IMR-90 (cell line): ENCODE measurements at places on chromosomes 7 and 10.

DNA sequence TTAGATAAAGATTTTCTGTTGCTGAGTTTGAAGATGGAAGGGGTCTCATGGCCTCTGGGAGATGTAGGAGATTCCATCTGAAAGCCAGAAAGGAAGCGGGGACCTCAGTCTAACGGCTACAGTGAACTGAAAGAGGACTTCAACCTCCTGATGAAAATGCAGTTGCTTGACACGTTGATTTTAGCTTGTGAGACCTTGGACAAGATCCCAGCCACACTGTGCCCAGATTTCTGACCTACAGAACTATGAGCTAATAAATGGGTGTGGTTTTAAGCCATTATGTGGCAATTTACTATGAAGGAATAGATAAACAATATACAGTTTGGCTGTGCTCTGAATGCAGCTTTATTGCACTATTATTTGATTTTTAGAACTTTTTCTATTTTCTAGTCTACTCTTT is 342.3 kb upstream of the SEMA3D start:
- DNase-seq = peak; percentile 44

GRCh38 chr10:126268013-126268920 is 120.0 kb downstream of the ADAM12 start:
- DNase-seq = peak; percentile 8

GRCh38 chr10:132716691-132717490 is 69.1 kb downstream of the NKX6-2 start:
- DNase-seq = no peak

DNA sequence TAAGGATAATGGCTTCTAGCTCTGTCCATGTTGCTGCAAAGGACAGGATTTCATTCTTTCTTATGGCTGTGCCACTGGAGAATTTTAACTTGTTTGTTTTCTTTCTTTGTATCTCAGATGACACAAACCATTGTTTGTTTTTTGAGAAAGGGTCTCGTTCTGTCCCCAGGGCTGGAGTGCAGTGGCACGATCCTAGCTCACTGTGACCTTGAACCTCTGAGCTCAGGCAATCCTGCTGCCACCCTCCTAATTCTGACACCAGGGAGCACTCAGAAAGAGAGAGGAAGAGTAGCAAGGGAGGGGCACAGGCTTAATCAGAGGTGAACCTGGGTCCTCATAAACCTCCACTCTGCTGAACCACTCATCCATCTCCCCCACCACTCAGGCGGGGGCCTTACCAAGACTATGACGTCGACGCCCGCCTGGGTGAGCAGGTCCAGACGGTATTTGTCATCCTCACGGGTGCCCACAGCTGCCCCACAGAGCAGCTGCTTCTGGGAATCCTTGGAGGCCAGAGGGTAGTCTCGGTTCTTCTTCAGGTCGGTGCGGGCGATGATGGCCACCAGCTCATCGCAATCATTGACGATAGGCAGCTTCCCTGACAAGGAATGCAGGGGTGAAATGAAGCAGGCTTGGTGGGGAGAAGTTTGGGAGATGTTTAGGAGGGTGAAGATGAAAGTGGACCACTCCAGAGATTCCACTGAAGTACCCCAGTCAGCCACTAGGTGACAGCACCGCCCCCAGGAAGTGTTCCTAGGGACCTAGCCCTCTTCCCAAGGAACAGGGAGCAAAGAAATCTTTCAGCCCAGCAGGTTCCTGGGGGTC is 11.6 kb downstream of the IMPDH1 start:
- DNase-seq = peak; percentile 41

- no peak for DNase-seq
These were observed 76.0 kb upstream of the NKX6-2 start for GRCh38 chr10:132861884-132862461.

GRCh38 chr10:13784067-13784466 is 197.3 kb downstream of the PRPF18 start:
- DNase-seq = peak; percentile 64

DNA sequence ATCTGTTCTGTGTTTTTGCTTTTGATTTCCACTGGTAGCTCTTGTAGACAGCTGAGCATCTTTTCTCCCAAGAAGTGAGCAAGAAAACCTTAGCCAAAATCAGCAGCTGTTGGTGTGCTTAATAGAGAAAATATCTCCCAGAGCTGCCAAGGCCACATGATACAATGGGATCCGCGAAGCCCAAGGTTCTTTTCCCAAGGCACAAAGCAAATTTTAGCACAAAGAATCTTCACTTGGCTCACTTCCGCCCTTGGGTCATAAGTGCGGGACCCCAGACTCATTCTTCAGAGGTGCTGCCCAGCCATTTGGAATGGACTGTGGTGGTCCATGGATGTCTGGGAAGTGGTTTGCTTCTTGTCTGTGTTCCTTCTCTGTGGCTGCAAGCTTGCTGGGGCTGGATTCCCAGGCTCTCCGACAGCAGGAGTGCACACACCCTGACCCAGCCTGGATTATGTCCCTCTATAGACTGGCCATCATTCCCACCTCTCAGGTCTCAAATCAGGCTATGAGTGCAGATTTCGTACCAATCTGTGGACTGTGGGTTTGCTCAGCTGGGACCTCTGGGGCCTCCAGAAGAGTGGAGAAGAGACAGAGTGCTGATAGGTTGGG is 93.0 kb upstream of the TMEM72 start:
- DNase-seq = no peak
